ENCODE measurements at places on chromosomes 12 and 14.
A peak's percentile ranks its signal among the peaks of the same experiment; 100 is the strongest.

DNA sequence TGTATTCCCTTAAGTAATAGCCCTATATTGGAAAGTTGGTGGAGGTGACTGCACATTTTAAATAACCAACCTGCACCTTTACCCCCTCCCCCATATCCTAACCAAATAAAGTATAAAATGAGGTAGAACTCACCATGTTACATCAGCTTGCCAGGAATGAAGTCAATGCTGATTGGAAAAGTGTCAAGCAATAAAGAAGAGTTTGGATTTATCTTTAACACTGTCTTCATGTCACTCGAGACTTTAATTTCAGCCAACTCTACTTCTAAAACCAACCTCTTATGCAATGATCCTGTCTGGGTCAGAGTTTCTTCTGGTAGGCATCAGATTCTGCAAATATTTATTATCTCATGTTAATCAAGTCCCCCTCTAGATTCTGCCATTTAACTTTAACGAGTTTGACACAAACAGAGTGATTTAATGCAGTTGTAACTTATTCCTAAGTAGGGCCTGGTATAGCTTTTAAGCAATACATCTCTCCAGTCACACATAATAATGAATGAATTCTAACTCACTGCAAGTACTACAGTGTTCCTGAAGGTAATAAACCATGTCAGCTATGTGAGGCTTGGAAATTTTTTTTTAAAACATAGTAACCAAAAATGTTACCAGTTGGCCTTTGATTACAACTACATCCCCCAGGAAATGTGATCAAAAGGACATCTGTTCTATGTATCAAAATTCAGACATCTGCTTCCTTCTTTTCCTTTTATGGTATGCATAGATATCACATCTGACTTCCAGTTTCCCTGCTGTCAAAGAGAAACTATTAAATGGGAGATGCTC lies 98.7 kb downstream of the ERGIC2 start:
- DNase-seq: no peak

GRCh38 chr12:83818881-83819280 lies 1093.7 kb downstream of the SLC6A15 start:
- DNase-seq: no peak

- DNase-seq: no peak
Measured at GRCh38 chr12:132099739-132100138, 44.4 kb downstream of the DDX51 start.

DNA sequence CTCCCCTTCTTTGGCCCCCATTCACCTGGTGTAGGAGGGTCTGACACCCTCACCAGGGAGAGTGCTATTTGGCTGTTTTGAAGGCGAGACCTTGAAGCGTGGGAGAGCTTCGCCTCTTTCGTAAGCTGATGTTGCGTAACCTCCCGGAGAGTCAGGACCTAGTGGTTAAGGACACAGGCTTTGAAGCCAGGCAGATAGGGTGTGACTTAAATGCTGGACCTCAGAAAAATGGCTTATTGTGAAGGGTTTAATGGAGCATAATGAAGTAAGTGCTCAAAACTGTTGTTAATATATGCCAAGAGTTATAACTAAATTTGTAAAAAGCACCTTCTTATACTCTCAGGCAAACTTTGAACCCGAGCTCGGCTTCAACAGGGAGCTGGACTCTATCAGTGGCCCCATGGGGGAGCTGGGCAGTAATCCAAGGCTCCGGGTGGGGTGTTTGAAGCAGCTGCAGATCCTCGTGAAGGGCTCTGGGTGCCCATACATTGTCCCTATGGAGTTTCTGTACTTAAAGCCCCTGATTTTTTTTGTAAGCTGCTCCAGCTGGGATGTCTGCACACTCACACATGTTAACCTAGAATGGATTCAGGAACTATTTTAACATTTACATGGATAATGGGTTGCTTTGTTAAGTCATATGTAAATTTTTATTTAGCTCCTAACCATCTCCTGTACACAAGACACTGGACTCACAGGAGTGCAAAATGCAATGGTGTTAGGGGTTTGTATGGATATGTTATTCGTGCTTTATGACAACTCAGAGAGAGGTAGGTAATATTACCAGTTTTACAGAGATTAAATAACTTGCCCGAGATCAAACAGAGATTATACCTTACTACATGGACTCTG lies 26.0 kb downstream of the PPFIBP1 start:
- DNase-seq: no peak

DNA sequence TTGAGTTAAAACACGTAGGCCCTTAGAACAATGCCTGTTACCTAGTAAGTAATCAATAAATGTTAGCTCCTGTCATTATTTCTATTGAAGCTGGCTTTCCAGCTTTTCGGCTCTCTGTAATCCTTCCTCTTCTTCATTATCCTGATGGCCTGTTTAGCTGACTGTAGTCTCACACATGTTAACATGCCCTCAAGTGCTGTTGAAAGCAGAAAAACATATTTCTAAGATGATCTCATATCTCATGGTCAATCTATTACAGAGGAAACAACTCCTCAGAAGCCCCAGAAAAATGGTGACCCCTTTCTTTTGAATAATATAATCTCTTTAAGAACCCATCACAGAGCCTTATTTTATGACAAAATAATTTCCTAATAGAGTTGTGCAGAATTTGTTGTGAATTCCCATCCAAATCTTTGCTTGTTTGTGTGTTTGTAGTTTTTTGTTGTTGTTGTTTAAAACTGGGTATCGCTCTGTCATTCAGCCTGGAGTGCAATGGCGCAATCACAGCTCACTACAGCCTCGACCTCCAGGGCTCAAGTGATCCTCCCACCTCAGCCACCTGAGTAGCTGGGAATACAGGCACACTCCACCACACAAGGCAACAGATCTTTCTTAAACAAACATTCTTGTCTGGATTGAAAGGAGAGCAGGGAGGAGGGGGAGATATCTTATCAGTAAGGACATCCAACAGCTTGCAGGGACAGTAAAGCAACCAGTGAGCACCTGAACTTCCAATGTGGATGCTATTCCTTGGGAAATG lies 242.5 kb upstream of the CAND1 start:
- no peak for DNase-seq

GRCh38 chr14:28966416-28967233 lies 200.0 kb downstream of the FOXG1 start:
- DNase-seq: no peak

GRCh38 chr14:80906336-80906735 lies 35.2 kb downstream of the CEP128 start:
- DNase-seq: no peak

- DNase-seq: no peak
Measured at GRCh38 chr14:32698831-32699230, 239.8 kb upstream of the NPAS3 start.

GRCh38 chr14:95322651-95323050 lies 2.9 kb upstream of the CLMN start:
- no peak for DNase-seq

DNA sequence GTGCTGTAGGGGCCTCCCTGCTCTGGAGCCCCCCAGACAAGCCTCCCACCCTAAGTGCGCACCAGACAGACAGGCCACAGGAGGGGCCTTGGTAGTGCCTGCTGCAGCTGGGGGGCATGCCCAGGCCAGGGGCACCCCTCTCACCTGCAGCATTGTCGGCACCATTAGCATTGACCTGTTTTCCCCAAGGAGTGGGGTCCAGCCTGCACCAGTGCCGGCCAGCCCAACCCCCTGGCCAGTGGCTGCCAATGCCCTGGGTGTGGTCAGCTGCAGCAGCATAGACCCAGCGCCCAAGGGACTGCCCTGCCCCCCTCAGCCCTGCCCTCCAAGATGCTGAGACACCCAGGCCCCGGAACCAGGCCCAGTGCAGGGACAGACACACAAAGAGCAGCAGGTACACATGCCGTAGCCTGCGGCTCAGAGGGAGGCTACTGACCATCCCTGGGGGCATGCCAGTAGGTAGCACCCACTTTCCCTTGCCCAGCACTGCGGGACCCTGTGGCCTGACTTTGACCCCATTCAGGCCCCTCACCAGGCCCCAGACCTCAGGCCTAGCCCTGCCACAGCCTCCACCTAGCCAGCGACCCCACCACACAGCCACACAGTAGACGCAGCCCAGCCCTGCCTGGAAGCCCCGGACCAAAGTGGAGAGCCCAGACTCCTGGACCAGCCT lies 1.0 kb downstream of the AHNAK2 start:
- DNase-seq: no peak

GRCh38 chr12:78420991-78421390 lies 443.6 kb upstream of the SYT1 start:
- no peak for DNase-seq

DNA sequence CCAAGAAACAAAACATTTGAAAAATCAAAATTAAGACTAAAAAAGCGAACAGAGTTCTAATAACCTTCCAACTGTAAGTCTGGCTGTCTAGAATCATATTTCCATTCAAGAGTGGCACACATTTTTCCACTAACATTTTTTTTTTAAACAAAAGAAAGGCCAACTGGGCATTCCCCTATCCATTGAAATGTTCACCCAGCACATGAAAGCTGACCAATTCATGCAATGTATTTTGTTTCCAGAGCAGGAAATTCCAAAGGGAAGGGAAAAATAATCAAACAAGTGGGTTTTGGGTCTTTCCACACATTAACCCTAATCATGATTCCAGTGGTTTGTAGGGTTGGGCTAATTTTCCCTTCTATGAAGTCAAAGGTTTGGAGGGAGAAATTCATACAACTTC lies 206.5 kb downstream of the CALM1 start:
- DNase-seq: no peak

- no peak for DNase-seq
Measured at GRCh38 chr12:68469113-68469512, 137.0 kb upstream of the MDM1 start.

DNA sequence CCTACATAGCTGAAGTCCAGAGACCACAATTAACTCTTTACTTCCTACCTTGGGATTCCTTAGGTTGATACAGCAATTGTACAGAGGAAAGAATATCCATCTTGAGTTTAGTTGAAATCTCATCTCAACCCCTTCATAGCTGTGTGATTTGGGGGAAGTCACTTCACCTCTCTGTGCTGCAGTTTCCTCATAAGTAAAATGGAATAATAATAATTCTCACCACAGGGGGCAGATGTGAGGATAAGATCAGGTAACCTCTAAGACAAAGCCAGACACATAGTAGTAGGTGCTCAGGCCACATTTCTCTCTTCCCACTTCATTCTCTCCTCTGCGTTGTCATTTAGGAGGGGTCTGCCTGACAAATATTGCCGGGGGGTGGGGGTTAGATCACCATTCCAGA lies 6.7 kb downstream of the FOXN4 start:
- DNase-seq: peak; percentile 57

- DNase-seq: no peak
Measured at GRCh38 chr12:68532204-68532886, 78.4 kb upstream of the RAP1B start.

- no peak for DNase-seq
Measured at GRCh38 chr12:77189901-77190416, 124.6 kb upstream of the E2F7 start.

DNA sequence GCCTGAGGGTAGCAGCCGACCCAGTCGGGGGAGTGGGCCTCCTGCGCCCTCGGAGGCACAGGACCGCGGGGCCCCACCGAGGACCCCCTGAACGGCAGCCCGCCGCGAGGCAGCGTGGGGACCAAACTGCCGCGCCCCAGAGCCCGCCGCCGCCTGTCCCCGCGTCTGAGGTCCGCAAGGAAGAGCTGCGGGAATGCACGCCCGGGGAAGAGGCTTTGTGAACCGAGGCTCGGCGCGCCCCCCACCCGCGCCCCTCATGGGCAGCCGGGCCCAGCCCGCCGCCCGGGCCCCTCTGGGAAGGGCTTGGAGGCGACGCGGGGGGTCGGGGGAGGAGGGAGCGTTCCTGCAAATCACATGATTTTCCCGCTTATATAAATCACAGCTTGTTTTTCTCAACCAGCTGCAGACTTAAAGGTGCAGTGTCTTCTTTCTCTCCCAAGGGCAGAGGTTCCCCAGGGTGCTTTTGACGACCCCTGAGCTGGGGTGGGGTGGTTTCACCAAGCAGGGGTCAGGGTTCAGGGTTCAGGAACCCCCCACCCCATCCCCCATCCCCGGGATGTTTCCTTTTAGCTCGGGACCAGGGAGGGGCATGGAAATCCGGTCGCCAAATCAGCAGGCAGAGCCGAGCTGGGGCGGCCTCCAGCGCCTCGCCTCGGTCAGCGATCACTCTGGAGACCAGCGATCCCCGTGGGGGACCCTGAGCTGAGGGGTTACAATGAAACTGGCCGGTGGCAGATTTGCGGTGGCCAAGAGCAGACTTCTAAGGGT lies 44.7 kb upstream of the ATP23 start:
- DNase-seq: no peak

DNA sequence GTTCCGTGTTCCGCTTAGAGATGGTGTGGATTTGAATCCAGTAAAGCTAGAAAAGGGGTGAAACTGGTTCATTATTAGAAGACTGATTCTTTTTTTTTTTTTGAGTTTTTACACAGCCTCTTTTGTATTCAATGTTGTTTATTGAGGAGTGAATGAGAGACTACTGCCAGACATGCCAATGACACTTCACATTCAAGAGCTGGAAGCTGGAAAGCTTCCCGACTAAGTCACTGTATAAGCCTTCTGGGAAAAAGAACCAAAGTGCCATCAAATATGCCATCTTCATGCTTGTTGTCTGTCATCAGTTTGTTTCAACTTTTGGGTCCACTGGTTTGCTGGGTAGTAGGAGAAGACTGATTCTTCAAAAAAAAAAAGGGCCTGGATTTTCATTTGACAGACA lies 164.8 kb downstream of the ATP23 start:
- no peak for DNase-seq

DNA sequence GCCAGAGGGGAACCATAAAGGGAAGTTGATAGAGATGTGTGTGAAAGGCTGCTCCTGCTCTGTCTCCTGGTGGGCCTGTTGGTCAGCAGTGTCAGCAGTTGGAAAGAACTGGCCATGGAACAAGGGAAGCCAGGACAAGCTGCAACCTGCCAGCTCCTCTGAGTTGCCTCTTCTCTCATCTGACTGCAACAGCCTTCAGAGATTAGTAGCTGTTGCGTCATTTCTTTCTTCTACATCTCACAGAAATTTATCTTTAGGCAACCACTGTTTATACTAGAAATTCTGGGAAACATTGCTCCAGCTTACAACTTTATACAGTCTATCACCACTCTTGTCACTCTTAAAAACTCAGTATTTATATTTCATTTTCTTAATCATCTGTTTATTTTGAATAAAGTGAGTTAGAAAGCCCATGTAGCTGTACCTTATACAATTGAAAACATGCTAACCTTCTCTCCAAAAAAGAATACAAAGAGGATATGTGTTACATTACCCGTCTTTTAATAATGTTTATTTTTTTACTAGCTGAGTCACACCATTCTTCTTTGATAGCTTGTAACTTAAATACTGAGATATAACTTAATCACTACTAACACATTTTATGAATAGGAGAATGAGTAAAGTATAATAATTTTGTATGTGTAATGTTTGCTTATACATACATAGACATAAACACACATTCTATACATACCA lies 224.2 kb downstream of the LRFN5 start:
- DNase-seq: no peak

DNA sequence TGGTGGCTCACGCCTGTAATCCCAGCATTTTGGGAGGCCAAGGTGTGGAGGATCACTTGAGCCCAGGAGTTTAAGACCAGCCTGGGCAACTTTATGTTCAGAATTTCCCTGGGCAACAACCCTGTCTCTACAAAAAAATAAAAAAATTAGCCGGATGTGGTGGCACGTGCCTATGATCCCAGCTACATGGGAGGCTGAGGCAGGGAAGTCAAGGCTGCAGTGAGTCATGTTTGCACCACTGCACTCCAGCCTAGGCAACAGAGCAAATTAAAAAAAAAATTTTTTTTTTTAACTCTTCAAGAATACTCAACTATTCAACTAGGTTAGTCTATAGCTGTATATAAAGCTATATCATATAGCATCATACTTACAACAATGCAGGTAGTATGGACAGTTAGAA lies 113.0 kb downstream of the RALGAPA1 start:
- no peak for DNase-seq
